Hematopoietic multipotent progenitor cell (in vitro differentiated cells): ENCODE measurements at places on chromosomes 7 and 10. TPM values are rescaled to one million over a fixed set of nuclear protein-coding genes. Genes with fewer than 3 reads are reported as not detected.
A peak's percentile ranks its signal among the peaks of the same experiment; 100 is the strongest.

TRIM73 gene
- total RNA-seq, result 21.5 TPM

TRPV6 gene
- total RNA-seq, result under 0.01 TPM

CALCR gene
- not detected for total RNA-seq

CALN1 gene
- total RNA-seq, result 22.1 TPM

TAF3 gene
- total RNA-seq, result 3.0 TPM

BUB3 gene
- total RNA-seq, result 177 TPM

LRRD1 gene
- under 0.01 TPM for total RNA-seq

ST8SIA6 gene
- total RNA-seq, result 38.0 TPM

LIPF gene
- total RNA-seq, result not detected

CAMK1D gene
- 25.6 TPM for total RNA-seq

SYT15B gene
- under 0.01 TPM for total RNA-seq

GRCh38 chr7:36549029-36549428, 159.4 kb downstream of the ANLN start:
- DNase-seq, result no peak

DNA sequence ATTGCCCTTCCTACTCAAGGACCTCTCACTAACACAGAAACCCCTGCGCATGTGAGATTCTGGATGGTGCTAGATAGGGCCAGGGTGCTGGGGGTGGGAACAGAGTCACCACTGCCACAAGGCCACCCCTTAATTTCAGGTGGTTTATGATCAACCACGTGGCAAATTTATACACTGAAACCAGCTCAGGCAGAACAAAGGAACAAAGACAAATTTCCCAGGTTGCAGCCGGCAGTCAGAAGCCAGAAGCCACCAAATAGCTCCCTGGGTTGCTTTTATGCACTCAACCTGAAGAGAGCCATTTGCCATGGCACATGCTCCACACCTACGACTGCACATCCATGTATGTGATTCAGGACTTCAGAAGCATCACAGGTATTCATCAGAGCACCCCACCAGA, 2.5 kb downstream of the VOPP1 start:
- no peak for DNase-seq

GRCh38 chr10:109875151-109875568, 48.2 kb downstream of the XPNPEP1 start:
- no peak for DNase-seq

DNA sequence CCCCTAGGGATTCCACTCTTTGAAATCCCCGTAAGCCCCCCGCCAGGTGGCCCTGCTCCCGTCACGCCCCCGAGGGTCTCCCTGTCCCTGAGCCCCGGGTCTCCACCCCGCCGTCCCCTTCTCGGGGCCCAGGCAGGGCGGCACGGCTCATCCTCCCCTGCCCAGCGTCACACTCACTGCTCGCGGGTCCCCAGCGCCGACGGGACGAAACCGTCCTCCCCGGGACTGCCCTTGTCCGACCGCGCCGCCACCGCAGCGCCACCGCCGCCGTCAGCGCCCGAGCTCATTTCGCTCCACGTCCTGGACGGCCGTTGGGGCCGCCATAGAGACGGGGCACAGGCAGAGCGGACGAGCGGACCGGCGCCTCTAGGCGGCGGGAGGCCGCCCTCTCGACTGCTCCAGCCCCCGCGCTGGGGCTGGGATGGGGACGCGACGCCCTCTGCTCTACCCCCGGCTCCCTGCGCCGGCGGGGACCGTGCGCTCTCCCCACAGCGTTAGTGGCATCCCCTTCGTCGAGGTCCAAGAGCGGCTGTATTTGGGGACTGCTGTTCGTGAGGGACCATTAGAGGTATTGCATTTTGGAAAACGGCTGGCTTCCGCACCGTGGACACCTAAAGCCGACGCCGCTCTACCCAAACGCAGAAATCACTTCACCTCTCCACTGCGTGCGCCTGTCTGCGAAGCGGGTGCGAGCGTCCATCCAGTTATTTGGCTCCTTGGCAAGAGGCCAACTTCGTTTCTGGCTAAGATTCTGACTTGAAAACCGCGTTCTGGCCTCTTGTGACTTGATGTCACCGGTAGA, at the start of gene EEF1AKMT2:
TSS of gene EEF1AKMT2 (minus strand) at position 341 of the 802 bp plus-strand sequence. CDS start at position 287, 54 bp downstream.
- DNase-seq, result peak; percentile 91

GRCh38 chr7:105011141-105011830, 2.7 kb upstream of the KMT2E start:
- no peak for DNase-seq

DNA sequence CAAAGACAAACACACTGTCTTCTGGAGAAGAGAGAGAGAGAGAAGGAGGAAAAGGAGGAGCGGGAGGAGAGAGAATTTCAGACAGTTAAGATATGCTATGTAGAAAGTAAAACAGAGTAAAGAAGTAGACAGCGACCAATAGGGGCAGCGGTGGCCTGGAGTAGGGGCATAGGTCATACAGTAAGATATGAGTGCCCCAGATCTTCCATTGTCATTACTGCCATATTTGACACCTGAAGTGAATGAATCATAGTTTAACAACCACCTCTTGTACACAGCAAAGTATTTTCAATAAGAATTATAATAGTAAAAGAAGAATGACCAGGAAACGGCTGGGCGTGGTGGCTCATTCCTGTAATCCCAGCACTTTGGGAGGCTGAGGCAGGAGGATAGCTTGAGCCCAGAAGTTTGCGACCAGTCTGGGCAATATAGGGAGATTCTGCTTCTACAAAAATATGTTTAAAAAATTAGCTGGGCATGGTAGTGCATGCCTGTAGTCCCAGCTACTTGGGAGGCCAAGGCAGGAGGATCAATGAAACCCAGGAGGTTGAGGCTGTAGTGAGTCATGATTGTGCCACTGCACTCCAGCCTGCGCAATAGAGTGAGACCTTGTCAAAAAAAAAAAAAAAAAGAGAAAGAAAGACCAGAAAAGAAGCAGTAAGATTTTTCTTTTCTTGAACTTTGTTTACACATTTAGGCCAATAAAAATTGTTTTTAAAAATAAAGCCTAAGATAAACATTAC, 77.0 kb upstream of the GPR158 start:
- no peak for DNase-seq

DNA sequence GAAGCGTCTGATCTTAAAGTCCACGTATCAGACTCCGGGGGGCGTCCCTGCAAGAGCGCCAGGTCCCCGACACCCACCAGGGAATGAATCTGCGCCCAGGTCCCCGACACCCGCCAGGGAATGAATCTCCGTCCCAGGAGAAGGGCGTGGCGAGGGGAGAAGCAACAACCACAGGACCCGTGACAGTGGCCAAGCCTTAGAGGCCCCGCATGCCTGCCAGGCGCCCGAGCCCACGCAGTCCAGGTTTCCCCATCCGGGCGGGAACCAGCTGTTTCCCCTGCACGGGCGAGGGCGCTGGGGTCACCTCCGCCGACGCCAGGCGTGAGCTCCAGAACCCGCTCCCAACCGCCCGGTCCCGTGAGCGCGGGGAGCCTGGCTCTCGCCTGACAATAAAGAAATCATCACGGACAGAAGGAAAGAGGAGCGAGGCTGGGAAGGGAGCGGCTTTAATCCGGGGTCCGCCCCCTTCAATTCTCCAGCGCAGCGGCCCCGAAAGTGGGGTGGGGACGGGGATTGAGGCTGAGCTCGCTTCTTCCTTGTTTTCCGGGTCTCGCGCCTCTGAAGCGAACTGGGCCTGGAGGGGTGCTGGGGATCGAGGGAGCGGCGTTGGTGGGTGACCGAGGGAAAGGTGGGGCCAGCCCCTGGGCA, 29.0 kb upstream of the BMS1 start:
- DNase-seq, result peak; percentile 64

DNA sequence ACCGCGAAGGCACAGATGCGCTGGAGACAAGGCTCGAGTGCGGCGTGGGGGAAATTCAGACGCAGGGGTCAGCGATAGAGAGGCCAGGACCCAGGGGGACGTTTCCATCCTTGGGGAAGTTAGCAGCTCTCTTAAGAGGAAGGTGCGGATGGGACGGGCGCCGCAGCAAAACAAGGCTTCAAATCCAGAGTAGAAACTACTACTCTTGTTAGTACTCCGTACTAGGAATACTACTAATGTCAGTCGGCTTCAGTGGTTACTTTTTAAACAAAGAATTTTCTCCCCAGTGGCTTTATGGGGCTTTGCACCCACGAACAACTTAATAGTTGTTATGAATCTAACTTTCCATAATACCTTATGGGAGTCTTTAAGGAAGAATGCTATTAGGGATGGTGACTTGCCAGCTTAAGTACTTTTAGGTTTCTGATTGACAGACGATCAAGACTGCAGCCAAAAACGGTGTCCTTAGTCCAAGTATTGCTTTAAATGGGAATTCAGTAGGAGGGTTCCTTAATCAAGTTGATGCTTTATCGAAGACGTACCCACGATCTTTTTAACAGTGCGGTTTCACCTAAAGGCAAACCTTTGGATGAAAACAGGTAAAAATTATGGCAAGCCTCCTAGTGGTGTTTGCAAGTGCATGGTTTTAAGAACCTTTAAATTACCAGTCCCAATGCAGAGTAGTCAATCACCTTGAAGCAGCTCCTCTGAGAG, 812 bp upstream of the IDE start:
- peak; percentile 74 for DNase-seq

- DNase-seq, result no peak
Measured at GRCh38 chr7:90721869-90722431, 125.8 kb downstream of the CDK14 start.

- no peak for DNase-seq
Measured at GRCh38 chr7:25014756-25015155, 34.8 kb upstream of the OSBPL3 start.

DNA sequence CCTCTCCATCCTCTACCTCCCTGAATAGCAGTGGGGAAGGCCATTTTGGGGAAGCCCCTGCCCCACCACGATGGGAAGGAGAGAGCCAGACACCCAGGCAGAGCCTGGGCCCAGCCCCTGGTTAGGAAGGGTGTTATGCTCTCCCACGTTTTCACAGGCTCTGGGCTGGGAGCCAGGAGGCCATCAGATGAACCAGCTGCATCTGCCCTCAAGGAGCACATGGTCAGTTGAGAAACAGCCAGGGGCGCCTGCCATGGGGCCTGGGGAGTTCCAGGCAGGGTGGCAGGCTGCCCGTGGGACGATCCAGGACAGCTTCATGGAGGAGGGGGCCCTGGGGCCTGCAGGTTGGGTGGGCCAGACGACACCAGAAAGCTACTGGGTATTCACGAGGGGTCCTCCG, 47.5 kb downstream of the CAMK2B start:
- no peak for DNase-seq

- DNase-seq, result peak; percentile 14
Measured at GRCh38 chr7:2214636-2215035, 18.1 kb downstream of the MAD1L1 start.

GRCh38 chr7:37366445-37366844, 82.2 kb downstream of the ELMO1 start:
- no peak for DNase-seq

DNA sequence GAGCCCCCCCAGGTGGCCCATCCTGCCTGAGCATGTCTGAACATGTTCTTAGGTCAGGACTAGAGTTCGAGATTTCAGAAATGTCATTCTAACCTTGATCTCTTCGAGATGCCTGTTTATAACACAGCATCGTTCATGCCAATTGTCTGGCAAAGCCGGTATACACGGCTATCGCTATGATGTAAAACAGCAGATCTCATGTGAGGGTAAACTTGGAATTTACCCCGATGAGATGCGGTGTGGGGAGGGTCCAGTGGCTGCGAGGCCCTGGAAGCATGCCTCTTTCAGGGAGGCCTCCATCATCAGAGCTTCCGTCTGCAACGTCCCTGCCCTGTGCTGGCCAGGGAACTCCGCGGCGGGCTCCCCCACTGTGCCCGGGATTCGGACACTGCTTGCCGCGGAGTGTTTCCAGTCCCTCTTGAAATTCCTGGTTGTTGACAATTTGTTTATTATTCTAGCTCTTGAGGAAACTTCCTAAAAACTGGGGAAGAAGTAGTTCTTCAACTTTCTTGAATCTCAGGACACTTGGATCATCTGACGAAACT, 168.6 kb upstream of the RHEB start:
- no peak for DNase-seq

- DNase-seq, result no peak
Measured at GRCh38 chr7:87875151-87876039, 765 bp downstream of the SLC25A40 start.

GRCh38 chr7:40802497-40802896, 667.7 kb downstream of the SUGCT start:
- no peak for DNase-seq

DNA sequence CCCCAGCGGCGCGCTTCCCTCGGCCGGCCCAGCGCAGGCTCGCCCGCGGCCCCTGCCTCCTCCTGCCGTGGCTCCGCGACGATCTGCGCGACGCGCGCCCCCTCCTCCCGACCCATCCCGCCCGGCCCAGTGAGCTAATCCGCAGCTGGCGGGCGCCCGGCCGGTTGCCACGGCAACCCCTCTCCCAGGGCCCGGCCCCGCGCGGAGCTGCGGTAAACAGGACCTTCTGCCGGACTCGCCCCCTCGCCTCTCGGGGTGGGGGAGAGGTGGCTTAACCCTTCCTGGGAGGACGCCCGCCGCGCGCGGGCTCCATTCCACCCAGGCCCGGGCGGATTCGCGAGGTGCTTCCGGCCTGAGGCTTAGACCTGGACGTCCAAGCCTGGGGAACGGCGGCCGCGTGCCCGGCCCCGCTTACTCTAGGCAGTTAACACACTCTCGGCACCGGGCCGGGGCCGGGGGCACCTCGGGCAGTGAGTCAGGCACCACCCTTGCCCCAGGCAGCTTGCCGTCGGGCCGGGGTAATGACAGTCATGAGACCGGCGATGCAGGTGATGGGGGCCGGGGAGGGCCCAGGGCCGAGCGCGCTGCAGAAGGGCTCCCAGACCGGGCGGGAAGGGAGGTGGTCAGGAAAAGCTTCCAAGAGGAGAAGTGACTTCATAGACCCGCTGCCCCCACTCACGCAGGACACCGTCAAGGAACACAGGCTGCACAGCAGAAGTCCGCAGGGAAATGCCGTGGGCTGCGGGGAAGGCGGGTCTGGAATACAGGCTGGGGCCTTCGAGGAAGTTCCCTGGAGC, at the start of gene DENND2A:
TSS of gene DENND2A (minus strand) at position 87 of the 797 bp plus-strand sequence. CDS start 38,416 bp downstream, outside the sequence.
- peak; percentile 48 for DNase-seq

GRCh38 chr7:36852931-36853330, 128.6 kb upstream of the AOAH start:
- DNase-seq, result no peak

DNA sequence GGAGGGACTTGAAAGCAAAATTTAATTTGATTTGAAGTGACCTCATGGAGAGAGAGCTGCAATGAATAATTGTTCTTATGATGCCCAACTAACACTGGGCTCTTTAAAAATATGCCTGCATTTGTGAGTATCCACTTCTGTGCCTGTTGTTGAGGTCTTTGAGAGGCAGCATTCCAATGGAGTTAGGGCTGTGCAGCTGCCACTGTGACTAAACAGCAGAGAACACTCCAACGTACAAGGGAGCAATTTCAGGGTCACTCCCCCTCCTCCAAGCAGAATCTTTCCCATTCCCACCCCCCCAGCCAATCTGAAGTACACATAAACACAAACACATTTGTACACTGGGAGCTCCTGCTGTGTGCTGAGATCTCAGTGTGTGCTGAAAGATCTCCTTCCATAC, 28.0 kb upstream of the GSAP start:
- DNase-seq, result no peak

- no peak for DNase-seq
Measured at GRCh38 chr7:6448943-6449543, 1.3 kb upstream of the DAGLB start.
